A172 (cell line): ENCODE measurements at places on chromosomes 4 and X. TPM values are rescaled to one million over a fixed set of nuclear protein-coding genes. Genes with fewer than 3 reads are reported as not detected.

DNA sequence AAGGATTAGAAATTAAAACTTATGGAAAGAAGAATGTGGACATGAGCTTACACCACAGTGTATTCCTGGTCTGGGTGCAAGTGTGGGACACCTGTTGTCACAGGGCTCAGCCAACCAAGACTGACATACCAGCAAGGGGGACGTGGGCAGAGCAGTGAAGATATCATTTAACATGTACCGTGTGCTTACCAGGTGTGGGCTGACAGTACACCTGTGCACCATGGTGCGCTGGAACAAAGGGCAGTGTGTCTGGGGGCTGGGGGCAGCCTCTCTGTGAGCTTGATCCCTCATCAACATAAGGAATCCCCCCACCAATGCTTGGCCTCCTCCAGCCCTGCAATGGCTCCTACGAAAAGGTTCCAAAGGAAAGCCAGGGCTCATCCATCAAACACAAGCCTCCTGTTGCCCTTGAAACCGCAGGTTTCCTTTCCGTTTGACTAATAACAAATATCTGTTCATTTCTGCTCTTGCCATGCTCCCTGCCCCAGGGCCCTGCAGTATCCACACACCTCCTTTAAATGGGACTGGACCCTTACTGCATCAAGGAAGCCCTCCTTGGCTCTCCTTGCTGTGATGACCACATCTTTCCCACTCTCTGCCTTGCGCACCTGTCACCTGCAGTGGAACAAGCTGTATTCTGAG, 16.7 kb downstream of the EVC2 start:
- DNase-seq: no peak

DNA sequence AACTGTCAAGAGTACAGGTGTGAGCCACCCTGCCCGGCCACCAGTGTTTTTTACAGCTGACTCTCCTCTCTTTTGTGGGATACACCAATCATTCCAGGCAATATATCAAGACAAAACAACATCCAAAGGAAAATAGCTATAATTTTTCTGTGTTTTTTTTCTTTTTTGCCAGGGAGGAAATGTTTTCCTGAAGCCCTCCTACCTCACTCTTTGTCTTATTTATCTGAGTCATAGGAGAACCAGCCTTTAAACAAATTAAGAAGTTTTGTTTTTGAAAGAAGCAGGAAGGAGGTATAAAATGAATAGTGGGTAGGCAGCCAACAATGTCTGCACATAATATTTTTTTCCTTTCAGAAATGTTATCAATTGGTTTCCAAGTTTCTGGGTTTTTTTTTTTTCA, 493.9 kb downstream of the CCSER1 start:
- no peak for DNase-seq

- no peak for DNase-seq
These were observed 1155.5 kb upstream of the PABPC4L start for GRCh38 chr4:135357091-135357490.

- DNase-seq: no peak
These were observed 128.7 kb upstream of the GIMD1 start for GRCh38 chr4:106497271-106497670.

DNA sequence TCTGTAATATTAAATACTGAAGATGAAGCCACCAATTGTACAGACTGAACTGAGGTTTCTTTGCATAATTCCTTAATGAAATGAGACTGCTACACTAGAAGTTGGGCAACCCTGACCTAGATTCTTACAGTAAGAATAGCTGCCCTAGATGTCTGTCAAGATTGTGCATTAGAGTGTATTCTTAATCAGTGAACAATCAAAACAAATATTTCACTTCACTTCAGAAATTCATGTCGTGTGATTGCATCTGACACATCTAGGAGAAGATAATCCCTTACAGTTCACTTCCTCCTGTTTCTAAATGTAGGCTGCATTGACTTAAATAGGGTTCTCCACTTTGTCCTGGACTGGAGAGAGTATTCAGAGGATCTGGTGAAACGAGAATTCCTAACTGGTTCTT, 283.1 kb downstream of the HNRNPD start:
- DNase-seq: no peak

DNA sequence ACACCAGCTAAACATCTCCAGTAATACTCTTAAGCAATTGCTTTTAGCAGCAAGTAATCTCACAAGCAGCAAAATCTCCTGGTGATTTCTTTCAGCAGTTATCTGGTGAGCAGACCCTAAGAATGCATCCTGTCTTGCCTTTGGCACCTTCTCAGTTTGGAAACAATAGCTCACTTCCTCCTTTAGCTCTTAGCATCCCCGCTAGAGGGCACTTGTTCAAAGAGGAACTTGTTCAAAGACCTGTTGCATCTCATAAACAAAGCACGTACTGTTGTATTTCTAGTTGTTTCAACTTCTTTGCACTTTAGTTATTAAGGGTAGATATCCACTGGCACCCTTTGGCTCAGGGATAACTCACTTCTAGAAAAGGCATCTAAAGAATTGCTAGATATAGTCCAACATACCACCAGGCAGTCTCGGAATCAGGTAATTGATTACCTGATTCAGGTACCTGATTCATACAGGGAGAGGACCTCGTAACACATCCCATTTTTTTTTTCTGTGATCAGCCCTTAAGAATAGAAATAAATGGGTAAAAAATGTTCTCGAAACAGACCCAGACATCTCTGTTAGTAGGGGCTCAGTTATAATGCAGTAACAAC, 81.9 kb upstream of the QRFPR start:
- peak; percentile 71 for DNase-seq

DNA sequence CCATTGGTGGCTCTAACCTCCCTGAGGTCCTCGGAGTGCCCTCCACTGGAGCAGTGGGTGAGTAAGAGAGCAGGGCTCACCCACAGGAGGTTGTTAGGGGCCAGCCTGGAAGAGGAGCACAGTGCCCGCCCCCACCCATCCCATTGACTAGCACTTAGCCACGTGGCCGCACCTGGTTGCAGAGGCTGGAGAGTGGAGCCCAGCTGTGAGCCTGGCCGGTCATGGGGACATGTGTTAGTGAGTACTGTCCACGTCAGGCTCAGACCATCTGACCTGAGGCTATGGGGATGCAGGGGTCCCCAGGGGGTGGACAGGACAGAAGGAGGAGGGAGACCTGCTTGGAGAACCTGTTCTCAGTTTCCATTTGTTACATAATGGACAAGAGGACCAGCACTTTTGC, 1.4 kb upstream of the MAN2B2 start:
- no peak for DNase-seq

DNA sequence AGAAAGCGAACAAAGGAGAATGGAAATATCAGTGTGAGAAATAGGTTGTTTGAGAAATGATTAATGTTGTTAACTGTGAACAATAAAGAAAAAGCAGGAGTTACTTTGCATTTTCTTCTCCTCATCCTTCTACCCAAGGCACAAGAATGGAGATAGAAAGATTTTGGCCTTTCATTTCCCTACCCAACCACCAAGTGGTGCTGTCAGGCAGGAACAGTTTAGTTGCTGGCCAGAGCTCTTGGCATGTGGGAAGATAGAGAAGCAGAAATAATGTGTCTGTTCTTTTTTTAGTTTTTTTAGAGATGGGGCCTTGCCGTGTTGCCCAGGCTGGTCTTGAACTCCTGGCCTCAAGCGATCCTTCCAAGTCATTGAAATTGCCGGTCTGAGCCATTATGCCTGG, 12.8 kb downstream of the HOPX start:
- DNase-seq: no peak

The PASD1 gene
- total RNA-seq: not detected in 2 replicates

The SPANXA2 gene
- 1.2 and 2.1 TPM in 2 replicates for total RNA-seq

The FNIP2 gene
- 8.0 and 10.8 TPM in 2 replicates for total RNA-seq

The WDR17 gene
- total RNA-seq: 2.5 and 3.3 TPM in 2 replicates

The DCAF4L1 gene
- not detected in 2 replicates for total RNA-seq
